ENCODE measurements at places on chromosomes 4 and X. TPM values are rescaled to one million over a fixed set of nuclear protein-coding genes. Genes with fewer than 3 reads are reported as not detected.

DDIT4L gene
- 0.24 TPM for total RNA-seq

RASGEF1B gene
- 0.05 TPM for total RNA-seq

KLHL5 gene
- 61.0 TPM for total RNA-seq

LEF1 gene
- total RNA-seq = not detected

BEX2 gene
- total RNA-seq = 11.6 TPM

UGT2B10 gene
- total RNA-seq = not detected
